ENCODE measurements at places on chromosomes 11 and 22.

DNA sequence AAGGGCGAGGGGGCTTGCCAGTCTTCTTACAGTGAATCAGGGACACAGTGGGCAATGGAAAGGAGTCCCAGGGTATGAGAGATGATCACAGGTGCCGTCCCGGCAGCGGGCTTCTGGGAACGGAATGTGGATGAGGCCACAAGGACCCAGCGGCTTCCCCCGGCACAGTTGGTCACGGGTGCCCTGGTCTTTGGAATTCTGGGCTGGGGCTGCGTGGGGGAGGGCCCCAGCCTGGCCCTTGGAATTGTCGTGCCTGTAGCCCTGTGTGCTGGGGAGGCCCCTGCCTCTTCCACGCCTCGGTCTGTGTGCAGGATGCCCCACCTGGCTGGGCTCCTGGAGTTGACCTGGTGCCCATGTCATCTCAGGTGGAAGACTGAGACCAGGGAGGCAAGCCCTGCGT lies 76.6 kb downstream of the FBLN1 start:
- DNase-seq: no peak

GRCh38 chr22:45632791-45633515 lies 38.7 kb upstream of the ATXN10 start:
- no peak for DNase-seq

DNA sequence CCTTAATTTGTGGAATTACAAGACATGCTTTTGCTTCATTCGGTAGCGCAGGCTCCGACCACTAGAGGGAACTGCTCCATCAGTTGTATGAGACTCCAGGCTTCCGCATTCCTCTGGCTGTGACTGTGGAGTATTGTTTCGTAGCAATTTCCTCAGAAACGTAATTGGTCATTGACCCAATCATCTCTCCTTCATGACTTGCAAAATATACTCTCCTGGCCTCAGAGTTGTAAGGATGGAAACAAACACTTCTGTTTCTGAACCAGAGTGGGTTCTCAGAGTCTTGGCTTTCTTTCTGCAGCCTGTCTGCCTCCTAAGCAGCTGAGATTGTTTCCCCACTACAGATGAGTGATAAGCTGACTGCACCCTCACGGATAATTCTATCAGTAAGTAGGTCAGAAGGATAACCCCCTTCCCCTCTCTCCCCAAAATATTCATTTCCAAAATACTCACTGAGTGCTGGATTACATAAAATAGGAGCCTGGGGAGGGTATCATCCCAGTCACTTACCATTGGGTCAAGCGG lies 146.8 kb upstream of the ZC3H12C start:
- DNase-seq: peak; percentile 69

- DNase-seq: peak; percentile 29
These were observed 10.3 kb upstream of the MB start for GRCh38 chr22:35627267-35628041.

- DNase-seq: no peak
These were observed 454.3 kb upstream of the KIRREL3 start for GRCh38 chr11:127454856-127455255.

DNA sequence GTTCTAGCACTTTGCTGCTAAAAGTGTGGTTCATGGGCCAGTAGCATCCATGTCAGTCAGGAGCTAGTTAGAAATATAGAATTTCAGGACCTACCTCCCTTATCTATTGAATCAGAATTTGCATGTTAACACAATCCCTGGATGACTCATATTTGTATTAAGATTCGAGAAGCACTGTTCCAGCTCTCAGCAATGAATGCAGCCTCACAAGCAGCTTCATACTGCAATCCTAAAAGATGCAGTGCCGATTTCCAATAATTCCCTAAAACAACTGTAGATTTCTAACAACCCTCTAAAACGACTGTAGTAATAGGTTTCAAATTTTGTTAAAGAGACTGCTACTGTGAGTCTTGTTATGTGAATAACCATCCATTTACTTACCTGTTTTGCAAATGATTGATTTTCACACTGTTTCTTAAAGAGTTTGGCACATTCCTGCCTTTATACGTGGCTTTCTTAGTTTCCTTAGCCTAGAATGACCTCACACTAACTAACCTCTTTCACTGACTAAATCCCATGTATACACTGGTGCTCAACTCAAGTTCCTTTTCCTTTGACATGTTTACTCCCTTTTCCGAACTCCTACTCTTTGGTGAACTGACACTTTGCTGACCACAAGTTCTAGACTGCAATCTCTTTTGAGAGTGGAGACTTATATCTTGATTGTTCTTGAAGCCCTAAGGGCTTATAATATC lies 511.8 kb downstream of the METTL15 start:
- no peak for DNase-seq

- DNase-seq: peak; percentile 73
These were observed 58.9 kb downstream of the FLRT1 start for GRCh38 chr11:64094463-64095260.

- DNase-seq: no peak
These were observed 252.3 kb upstream of the TBCEL start for GRCh38 chr11:120771551-120772060.

DNA sequence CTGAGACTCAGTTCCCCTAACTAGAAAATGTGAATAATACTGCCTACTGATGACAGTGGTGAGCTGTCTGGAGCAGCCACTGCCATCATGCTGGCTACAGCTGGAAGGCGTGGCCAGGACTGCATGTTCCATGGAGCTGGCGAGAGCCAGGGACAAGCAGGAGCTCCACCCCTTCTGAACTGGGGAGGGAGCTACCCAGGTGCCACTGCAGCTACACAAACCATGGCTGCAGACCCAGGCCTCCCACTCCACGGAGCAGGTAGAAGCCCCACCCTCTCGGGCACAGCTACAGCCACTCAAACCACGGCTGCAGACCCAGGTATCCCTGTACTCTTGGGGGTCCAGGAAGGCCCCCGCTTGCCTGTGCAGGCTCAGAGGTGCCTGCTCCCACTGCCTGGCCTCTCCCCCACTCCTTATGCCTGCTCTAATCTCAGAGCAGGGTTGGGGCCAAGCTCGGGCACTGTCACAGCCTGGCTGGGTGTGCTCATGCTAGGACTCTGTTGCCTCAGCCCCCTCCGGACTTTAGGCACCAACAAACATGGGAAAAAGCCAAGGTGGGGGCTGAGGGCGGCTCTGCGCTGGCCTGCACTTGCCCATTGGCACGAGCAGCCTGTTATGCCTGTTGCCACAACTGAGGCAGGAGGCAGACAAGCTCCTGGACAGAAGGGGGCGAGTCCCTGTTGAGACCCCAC lies 51.7 kb downstream of the RAB30 start:
- DNase-seq: no peak

GRCh38 chr22:16601437-16602223 lies 9.0 kb upstream of the CCT8L2 start:
- no peak for DNase-seq

- DNase-seq: no peak
These were observed 307.7 kb upstream of the KIRREL3 start for GRCh38 chr11:127308291-127308690.

DNA sequence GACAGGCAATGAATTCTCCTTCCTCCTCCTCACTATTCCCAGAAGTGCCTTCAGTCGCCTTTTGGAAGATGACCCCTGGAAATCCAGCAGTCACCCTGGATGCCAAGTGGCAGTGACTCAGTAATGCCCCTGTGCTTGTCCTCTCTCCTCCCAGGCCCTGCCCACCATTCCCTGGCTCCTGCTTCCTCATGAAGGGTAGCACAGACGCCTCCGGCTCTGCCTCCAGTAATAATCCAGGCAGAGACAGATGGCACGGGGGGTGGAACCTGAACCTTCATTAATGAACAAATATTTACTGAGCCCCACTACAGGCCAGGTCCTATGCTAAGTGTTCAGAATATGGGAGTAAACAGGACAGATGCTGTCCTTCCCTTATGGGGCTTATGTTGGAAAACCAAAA lies 23.2 kb downstream of the SYT13 start:
- DNase-seq: no peak

GRCh38 chr11:16895306-16895705 lies 118.9 kb downstream of the PLEKHA7 start:
- no peak for DNase-seq

GRCh38 chr11:66346476-66347424 lies 679 bp downstream of the B4GAT1 start:
- no peak for DNase-seq

DNA sequence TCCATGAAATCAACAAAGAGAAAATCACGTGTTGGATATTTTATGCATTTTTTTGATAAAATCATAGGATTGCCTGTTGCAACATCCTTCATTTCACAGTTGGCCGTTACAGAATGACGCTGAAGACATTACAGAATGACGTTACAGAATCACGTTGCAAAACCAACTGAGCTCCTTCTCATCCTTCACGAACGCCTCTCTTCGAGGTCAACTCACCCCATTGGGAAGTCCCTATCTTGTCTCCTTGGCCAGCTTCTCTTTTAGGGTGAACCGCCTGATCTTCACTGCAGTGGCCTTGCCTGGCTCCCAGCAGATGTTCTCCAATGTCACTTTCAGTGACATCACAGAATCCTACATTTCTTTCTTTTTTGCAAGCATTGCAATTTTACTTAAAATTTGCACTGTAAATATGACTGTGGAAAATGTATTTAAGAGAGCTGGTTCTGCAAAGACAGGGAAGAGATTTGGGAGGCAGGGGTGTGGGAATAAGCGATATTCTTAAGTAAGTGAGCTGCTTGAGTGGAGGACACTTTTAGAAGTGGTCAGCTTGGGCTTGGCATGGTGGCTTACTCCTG lies 5.1 kb downstream of the KRTAP5-7 start:
- no peak for DNase-seq

- peak; percentile 89 for DNase-seq
These were observed at the start of gene TMEM109 for GRCh38 chr11:60913793-60914632. TMEM109 (plus strand) TSS chr11:60914158; CDS start chr11:60919694, 5,536 bp downstream.

- DNase-seq: no peak
These were observed 4.9 kb downstream of the MMP13 start for GRCh38 chr11:102950622-102951081.

DNA sequence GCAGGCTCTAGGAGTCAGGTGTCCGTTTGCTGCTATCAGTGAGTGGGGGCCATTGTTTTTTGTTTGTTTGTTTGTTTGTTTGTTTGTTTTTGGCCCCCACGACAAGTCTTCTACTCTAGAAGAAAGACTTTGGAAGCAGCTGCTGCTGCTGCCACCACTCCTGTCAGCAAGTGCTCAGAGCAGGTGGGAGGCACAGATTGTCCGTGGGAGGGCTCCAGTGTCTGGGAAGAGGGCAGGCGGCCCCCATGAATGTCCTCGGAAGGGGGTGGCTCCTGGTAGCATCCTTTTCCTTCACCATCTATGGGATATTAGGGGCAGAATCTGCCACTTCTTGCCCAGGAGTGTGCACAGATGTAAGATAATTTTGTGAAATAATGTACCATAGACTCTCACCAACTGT lies 37.8 kb upstream of the YWHAH start:
- DNase-seq: no peak

- peak; percentile 41 for DNase-seq
These were observed at the start of gene OR51D1 for GRCh38 chr11:4636962-4637661. OR51D1 (plus strand) TSS chr11:4637477; CDS start chr11:4639791, 2,314 bp downstream.

DNA sequence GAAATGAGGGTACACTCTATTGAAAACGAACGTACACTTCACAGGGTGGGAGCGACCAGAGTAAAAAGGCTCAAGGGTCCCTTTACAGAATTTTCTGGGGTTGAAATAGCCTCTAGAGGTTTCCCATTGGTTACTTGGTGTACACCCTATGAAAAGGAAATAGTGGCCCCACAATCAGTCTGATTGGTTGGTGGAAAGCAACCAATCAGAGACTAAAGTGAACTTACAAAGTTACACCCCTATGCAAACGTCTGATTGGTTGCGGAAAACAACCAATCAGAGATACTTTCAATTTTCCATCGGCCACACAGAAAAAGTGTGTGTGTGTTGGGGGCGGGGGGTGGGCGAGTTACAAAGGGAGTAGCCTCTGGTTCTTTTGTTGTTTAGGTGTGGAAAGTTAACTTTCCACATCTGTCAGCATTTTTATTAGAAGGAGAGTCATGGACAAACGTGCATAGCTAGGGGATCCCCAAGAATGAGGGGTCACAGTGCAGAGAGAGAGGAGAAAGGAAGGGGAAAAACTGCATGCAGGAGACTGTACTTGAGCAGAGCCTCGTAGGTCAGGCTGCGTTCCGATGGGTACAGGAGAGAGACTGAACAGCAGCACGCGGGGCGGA lies 1152.1 kb downstream of the TBC1D22A start:
- DNase-seq: no peak

DNA sequence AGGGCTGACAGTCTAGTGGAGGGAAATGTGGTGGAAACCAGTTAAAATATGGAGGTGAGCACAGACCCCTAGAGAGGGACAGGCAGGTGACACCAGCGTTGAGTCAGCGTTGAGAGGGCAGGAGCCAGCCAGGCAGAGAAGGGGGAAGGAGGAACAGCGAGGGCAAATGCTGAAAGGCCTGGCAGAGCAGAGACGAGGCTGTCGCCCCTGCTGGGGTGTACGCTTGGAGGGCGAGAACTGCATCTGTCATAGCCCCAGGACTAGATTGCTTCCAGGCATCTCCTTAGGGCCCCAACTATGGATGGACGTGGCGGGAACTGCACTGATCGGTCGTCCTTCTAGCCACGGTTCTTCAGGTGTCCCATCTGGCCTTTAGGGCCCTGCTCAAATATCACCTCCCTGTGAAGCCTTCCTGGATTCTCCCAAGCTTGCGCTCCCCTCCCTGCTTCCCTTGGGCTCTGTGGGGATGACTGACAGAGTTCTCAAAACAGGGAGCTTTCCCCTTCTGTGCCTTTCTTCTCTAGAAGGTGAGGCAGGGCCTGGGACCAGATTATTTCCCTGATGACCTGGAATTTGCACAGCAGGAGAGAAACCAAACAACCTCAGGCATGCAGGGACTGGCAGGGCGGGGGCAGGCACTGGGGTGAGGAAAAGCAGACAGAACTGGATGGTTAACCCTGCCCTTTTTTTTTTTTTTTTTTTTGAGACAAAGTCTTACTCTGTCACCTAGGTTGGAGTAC lies 11.1 kb downstream of the SYNGR1 start:
- no peak for DNase-seq

- DNase-seq: no peak
These were observed 836.0 kb downstream of the JRKL start for GRCh38 chr11:97225794-97226193.

- no peak for DNase-seq
These were observed 8.9 kb downstream of the TOM1 start for GRCh38 chr22:35308480-35309021.

DNA sequence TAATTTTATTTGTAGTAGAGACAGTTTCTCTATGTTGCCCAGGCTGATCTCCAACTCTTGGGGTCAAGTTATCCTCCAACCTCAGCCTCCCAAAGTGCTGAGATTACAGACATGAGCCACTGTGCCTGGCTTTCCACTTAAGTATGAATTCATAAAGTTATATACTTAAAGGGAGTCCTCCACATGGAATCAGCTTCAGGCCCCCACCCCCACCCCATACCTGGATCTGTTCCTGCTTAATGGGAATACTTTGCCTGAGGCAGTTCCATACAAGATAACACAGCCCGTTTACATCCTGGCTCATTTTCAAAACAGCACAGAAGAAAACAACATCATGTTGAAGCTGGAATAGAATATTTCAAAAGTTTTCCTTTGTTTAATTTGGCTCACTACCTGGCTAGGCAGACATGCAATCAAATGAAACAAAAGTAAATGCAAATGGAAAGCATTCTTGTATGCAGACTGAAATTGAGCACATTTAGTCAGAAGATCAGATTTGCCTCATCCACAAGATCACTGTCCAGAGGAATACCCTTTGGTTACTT lies 82.4 kb downstream of the FAT3 start:
- DNase-seq: no peak
